ENCODE measurements at places on chromosomes 11 and 22.

GRCh38 chr11:27228906-27229290 lies 134.1 kb downstream of the CCDC34 start:
- DNase-seq = no peak

DNA sequence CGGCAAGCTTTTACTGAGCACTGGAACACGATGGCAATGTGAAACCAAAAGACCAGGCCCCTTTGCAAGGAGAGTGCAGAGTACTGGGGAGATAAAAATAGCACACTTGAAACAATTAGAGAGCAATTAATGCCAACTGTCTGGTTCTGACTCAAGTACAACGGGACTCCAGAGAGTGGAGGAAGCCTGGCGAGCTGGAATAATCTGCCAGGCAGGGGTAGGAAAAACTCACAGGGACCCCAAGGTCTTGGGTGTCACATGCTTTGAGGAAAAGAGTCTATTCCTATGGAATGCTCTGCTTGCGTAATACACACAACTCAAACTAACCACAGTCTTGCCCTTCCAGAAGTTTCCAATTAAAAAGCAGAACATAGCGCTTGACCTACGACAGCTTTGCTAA lies 113.0 kb upstream of the CLMP start:
- peak; percentile 2 for DNase-seq

DNA sequence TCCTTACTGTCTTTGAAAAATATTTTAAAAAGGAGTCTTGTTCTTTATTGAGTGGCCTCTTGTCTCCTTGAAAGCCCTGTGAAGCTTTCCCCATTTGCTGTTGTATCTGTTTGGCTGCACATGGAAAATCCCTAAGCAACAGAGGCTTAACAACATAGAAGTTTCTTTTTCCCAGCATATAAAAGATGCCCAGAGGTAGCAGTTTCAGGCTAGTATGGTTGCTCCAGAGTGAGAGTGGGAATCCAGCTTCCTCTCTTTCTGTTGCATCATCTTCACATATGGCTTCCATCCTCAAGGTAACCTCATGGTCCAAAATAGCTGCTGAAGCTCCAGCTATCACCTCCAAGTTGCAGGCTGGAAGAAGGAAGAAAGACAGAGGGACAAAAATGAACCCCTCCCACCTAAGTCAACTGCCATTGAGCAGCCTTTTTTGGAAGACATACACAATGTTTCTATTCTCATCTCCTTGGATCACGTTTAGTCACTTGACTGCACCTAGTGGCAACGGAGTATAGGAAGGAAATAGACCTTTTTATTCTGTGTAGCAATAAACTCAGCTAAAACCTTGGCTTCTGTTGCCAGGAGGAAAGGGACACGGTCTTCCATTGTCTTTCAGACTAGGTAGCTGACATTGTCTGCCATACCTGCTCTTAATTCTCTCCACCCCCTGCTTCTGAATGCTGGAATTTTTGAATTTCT lies 5.3 kb downstream of the CSF2RB start:
- no peak for DNase-seq

DNA sequence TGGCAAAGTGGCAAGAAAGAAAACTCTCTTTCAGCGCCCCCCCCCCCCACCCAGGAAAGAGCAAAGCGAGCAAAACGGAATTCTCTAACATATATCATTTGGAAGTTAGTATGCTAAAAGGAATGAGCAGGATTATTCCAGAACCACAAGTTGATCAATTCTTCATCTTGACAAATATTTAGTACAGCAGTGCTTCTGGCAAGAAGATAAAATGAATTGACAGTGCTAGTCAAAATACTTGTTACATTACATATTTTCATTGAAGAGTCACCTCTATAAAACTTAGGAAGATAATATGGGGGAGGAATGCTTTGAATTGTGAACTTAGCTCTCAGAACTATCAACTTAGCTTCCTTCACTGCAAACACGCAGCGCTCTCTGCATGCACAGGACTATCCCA lies 377.4 kb downstream of the DYNC2H1 start:
- DNase-seq = no peak

DNA sequence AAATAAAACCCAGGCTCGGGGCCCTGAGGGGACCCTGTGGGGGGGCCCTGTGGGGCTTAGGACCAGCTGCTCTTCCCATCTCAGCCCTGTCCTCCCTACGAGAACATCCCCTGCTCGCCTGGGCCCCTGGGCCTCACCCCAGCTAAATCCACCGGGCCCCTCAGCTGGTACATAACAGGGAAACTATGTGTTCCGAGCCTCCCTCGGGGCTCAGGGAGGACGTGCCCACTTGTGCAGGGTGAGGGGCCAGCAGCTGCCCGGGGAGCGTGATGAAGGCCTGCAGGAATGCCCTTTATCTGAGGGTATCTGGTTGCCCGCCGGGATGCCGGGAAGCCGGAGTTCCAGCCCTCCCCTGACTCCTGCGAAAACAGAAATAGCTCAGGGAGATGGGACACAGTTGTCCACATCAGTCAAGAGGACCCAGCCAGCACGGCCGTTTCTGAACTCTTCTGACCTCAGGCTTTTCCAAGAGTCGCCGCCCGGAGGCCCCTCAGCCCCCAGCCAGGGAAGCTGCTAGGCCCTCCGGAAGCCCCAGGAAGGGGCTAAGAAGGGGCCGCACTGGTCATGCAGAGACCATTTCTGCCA lies 20.6 kb downstream of the MRPL23 start:
- DNase-seq = no peak

- no peak for DNase-seq
Observed at GRCh38 chr22:42700355-42700754, 20.3 kb downstream of the A4GALT start.

DNA sequence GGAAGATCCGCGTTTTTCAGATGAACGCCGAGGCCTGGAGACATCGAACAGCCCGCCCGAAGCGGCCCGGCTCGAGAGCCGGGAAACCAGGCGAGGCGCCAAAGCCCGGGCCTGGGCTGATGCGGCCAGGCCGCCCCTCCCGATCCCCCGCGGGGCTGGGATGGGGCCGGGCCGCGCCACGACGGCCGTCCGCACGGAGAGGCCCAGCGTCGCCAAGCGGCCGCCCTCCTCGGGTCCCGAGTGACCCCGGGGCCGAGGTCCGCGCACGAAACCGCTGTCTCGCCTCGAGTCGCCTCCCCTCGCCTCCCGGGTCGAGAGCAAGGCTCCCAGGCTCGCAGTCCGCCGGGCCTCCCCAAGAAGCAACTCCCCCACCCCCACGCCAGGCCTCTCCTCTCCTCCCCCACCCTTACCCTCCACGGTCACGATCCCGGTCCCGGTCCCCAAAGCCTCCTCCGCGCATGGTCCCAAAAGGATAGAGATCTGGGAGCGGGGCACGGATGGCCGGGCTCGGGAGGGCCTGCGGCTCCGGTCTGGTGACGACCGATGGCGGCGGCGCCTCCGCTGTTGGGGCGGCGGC lies 482 bp downstream of the DDX17 start:
- no peak for DNase-seq

- DNase-seq = no peak
Observed at GRCh38 chr11:29449281-29450074, 567.4 kb downstream of the KCNA4 start.

DNA sequence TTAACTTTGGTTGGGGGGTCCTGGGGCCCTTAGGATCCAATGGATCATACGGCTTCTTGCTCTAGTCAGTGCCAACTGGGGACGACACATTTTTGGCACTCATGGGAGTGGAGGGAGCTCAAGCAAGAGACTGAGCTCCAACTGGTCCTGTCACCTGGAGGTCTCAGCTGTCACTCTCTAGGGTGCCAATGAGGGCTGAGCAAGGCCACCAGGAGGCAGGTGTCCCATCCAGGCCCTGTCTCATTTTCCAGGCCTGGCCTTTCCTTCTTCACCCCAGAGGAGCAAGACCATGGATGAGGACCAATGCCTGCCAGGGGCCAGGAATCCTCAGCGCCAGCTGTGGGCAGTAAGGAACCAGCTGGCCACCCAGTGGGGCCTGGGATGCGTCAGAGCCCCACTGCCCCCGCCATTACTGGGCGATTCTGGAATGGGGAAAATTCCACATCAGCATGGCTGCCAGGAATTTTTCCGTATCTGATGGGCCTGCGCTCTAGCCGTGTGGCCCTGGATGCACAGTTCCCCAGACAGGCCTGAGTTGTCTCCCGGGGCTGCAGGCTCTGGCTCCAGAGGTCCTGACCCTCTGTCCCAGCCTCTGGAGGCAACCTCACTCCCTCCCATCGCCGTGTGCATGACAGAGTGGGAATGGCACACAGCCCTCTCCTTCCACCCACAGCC lies 669 bp upstream of the GAL3ST1 start:
- DNase-seq = no peak

GRCh38 chr11:110524238-110524637 lies 94.5 kb downstream of the FDX1 start:
- DNase-seq = no peak

GRCh38 chr22:46858181-46858771 lies 95.8 kb downstream of the TBC1D22A start:
- DNase-seq = no peak

DNA sequence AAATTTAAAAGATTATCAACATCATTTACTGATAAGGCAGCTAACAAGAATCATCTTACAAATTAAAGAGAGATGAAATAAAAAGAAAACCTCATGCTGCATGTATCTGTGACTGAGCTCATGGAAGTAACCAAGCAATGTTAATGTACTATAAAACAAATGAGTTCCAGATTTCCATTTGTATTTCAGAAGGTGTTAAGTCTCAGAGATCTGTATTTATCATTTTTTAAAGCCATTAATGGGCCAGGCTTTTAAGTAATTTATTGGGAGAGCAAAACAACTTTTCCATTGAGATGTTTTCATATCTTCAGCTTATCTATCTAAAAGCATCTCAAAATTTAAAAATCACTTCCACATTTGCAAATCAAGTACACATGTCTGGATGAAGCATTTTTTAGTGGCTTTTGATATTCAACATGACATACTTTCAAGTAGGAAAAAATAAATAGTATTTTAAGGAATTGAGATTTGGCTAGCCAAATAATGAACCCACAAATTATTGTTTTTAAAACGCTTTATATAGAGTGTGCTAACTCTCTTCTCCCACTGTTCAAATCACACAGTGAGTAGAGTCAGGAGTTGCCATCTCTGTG lies 17.9 kb upstream of the BBOX1 start:
- no peak for DNase-seq

GRCh38 chr11:19818619-19819018 lies 106.0 kb downstream of the NAV2 start:
- no peak for DNase-seq

GRCh38 chr11:125281831-125282595 lies 117.5 kb downstream of the PKNOX2 start:
- DNase-seq = no peak

DNA sequence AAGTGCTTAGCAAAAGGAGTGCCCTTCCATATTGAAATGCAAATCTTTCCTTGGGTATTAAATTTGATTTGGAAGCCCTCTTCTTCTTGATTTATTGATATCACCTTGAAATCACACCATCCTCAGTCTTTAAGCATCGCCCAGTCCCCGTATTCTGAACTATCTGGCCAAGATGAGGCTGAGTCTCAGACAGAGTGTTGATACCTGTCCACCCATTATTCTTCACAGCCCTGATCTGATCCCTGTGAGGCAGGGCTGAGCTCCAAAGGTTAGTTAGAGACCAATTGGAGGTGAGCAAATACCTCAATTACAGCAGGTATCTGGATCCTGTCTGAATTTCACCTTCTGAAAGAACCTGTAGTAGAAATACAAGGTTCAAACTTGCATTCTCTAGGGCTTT lies 326.3 kb downstream of the FAT3 start:
- DNase-seq = no peak

- DNase-seq = no peak
Observed at GRCh38 chr11:28584992-28585391, 476.8 kb downstream of the METTL15 start.

GRCh38 chr11:20089796-20090653 lies 70.2 kb downstream of the DBX1 start:
- DNase-seq = peak; percentile 20

DNA sequence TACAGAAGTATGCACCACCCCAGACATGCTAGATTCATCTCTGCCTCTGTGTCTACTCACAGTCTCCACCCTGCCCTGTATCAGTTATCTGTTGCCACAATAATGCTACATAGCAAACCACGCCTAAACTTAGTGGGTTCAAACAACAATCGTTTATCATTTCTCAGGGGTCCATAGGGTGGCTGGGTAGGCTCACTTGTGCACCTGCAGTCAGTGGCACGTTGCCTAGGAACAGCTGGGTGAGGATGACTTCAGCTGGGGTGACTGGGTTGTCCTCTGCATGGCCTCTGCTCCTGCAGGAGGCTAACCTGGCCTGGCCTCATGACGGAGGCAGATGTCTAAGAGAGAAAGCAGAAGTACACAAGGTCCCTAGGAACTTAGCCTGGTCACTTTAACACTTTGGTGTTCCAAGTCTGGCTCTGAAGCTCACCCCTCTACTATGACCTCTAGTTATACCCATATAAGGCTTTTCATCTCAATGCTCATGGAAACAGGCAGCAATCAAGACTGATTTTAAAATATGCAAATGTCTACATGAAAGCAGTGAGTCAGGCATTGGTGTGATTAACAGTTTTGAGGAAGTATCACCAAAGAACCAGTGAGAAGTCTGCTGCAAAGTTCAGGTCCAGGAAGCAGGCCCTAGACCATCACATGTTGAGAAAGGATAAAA lies 10.7 kb downstream of the OLFML1 start:
- no peak for DNase-seq

GRCh38 chr11:35142481-35143075 lies 3.6 kb downstream of the CD44 start:
- DNase-seq = no peak

- peak; percentile 88 for DNase-seq
Observed at GRCh38 chr22:44586999-44587736, 89.1 kb upstream of the RTL6 start.

DNA sequence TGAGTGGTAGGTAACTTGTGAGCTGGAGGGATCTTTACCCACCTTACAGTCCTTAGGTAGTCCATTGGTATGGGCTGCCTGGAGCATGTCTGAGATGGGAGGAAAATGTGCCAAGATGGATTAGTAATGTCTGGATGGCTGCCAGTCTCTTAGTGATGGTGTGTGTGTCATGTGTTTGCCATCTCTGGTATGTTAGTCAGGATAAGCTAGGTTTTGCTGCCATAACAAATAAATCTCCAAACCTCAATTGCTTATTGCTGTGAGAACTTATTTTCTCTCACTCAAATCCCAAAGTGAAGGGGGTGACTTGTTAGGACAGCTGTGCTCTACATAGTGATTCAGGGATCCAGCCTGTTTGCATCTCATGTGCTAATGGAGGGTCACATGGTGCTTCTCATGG lies 40.9 kb upstream of the MYEOV start:
- no peak for DNase-seq

DNA sequence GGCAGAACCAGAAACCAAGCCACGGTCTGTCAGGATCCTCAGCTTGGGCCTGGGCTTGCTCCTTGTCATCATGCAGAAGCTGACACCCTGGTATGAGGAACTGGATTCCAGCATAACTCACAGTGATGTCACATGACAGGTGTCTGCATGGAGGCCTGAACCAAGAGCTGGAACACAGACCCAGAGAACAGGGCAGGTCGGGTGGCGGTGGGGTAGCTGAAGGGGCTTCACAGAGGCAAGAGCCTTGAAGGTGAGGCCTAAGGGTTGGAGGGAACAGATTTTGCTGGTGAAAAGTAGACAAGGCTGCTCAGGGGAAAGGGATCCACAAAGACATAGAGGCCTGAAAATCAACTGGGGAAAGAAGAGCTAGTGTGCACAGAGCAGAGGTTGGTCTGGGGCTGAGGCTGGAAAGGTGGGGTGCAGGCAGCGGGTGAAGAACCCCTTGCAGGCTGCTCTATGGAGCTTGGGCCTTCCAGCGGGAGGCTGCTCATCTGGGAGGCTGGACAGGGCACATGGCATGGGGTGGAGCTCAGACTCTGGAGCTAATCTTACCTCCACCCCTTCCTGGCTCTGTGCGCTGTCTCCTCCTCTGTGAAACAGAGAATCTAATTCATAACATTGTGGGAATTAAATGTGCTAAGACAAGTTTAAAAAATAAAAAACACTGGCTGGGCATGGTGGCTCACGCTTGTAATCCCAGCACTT lies 18.4 kb upstream of the RPS3 start:
- DNase-seq = no peak
